ENCODE measurements at places on chromosomes 12 and 14.
A peak's percentile ranks its signal among the peaks of the same experiment; 100 is the strongest.

DNA sequence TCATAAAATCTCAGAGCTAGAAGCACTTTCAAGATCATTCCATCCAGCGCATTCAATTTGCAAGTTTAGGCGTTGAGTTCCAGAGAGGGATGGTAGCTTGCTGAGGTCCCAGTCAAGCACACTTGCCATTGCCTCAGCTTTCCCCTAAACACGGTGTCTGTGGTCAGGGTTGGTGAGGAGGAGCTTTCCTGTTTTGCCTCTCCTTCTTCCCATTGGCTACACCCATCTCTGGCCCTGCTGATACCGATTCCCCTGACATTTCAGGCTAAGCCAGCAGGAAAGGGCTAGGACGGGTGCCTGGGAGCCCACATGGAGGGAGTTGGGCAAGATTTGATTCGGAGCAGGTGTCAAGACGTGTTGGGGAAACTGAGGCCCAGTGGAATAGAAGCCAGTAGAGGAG, 9.1 kb downstream of the NFATC4 start:
- DNase-seq: no peak

DNA sequence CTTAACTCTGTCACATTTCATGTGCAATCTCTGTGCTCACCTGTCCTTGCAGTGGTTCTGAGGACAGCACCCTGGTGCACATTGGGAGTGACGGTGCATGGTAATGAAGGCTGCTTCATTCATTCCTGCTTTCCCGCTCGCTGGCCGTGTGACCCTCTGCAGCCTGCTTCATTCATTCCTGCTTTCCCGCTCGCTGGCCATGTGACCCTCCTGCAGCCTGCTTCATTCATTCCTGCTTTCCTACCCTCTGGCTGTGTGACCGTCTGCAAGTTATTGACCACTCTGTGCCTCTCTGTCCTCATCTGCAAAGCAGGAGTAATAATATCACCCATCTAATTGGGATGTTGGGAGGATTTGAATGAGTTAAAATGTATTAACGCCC, 189.1 kb upstream of the TMEM132C start:
- DNase-seq: no peak

DNA sequence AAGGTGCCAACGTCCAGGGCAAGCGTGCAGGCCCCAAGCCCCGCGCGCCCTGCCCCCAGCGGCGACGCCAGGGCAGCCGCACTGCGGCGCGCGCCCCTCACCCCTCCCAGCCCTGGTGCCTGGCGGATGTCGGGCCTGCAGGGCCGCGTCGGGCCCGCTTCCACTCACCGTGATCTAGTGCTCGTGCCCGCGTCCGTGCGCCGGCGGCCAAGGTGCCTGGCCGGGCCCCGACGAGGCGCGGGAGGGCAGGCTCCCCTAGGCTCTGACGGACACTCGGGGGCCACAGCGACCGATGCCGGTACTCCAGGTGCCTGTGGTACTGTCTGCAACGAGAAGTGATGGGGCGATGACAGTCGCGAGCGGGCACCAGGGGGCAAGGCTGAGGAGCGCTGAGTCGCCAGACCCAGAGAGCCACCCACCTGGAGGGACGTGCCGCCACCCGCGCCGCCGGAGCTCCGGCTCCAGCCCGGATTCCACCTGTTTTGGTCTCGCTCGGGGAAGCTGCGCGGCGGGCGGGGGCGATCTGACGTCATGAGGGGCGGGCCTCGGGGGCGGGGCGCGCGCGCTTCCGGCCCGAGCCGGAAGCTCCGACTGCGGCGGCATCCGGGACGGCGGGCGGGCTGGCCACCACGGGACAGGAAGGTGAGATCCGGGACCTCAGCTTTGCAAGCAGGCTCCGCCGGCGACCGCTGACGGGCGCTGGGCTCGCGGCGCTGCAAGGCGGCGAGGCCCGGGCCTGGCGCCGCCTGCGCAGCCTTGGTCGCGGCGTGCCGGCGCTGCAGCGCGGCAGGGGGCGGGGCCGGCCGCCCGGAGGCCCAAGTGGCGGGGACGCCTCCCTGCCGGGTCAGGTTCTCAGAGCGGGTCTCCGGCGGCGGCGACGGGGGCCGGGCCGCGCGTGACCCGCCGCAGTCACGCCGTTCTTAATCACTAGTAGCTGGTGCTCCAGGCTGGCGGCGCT, at the start of the genes LYSET and MOAP1:
Gene LYSET (plus strand): TSS at position 927 of the 958 bp plus-strand sequence. CDS start 89 bp downstream, outside the sequence.
Gene MOAP1 (minus strand): TSS at position 507 of the 958 bp plus-strand sequence. CDS start 655 bp downstream, outside the sequence.
- peak; percentile 90 for DNase-seq

GRCh38 chr14:46769292-46769691, 117.7 kb upstream of the RPL10L start:
- DNase-seq: peak; percentile 48

- DNase-seq: peak; percentile 56
These were observed 50.9 kb upstream of the BICDL1 start for GRCh38 chr12:119938049-119938667.

DNA sequence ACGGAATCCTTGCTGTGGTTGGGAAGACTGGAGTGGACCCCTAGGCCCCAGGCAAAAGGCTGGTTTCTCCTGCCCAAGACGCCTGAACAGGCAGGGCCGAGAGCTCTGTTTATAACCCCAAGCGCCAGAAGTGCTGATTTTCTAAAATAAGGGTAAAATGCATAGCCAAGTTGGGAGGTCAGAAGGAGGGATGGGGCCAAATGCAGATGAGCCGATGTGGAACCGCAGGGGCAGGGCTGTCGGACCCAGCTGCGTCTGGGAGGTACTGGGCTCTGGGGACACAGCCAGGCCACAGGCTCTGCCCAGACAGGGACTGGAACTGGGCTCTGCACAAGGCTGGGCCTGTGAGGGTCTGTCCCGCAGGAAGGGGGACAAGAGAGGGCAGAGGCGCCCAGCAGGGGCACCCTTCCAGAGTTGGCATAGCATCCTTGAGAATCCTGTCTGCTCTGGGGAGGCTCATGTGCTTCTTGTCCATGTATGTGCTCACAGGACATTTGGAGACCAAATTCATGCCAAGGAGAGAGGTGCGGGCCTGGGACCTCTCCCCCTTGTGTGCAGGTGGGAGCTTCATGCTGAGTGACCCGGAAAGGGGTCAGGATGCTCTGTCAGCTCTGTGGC, 49.1 kb downstream of the JAG2 start:
- DNase-seq: no peak

DNA sequence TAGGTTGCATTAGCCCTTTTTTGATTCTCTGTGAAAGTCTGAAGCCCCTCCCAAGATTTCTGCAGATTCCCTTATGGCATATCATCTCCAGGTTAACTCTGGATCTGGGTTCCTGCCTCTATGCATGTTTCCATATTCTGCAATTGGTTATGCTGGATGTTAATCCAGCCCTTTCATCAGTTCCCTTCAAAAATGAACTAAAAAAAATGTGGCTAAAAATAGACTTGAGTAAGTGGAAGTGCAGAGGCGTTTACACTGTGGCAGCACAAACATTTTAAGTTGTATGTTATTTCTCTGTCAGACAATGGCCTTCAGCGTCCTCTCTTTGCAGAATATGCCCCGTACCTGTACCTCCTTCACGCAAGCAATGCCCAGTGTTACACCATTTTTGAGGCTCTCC, 11.4 kb downstream of the MGST1 start:
- no peak for DNase-seq

DNA sequence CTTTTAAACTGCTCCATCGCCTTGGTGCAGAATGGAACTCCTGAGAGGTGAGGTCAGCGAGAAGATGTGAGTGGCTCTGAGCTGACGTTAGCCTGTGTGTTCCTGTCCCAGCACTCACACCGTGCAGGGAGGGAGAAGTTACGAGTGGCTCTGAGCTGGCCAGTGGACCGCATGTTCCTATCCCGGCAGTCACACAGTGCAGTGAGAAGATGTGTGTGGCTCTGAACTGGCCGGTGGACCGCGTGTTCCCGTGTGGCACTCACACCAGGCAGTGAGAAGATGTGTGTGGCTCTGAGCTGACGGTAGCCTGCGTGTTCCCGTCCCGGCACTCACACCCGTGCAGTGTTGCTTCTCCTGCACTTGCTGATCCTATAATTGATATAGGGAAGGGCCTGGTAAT, 59.9 kb downstream of the VCPKMT start:
- no peak for DNase-seq

DNA sequence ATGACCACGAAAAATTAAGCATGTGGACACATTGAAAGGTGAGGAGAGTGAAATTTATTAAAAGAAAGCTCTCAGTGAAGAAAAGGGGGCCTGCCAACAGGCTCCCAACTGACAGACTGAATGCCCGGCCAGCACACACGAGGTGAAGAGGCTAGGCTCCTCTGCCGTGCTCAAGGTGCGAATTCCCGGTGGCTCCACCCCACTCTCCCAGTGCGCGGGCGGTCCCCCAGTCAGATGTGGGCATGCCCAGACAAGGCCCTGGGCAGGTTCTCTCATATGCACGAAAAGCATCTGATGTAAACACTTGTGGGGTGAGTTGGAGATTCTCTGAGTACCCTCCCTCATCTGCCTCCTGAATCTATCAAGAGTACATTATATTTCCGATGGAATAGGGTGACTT, 48.5 kb upstream of the OSBPL8 start:
- DNase-seq: no peak

DNA sequence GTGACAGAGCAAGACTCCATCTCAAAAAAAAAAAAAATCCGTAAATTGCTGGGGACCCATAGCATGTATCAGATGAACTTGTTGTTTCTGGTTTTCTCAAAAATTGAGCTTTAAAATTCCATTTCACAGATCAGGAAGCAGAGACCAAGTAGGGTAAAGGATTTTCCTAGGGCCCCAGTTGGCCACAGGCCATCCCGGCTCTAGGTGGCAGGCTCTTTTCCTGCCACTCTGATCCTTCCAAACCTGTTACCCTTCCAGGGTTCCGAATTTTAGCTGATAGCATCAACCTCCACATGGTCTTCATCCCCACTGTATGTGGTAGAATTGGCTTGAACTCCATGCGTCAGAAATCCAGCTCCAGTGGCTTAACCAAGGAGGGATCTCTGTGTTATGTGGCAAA, 36.1 kb upstream of the BDKRB2 start:
- no peak for DNase-seq

DNA sequence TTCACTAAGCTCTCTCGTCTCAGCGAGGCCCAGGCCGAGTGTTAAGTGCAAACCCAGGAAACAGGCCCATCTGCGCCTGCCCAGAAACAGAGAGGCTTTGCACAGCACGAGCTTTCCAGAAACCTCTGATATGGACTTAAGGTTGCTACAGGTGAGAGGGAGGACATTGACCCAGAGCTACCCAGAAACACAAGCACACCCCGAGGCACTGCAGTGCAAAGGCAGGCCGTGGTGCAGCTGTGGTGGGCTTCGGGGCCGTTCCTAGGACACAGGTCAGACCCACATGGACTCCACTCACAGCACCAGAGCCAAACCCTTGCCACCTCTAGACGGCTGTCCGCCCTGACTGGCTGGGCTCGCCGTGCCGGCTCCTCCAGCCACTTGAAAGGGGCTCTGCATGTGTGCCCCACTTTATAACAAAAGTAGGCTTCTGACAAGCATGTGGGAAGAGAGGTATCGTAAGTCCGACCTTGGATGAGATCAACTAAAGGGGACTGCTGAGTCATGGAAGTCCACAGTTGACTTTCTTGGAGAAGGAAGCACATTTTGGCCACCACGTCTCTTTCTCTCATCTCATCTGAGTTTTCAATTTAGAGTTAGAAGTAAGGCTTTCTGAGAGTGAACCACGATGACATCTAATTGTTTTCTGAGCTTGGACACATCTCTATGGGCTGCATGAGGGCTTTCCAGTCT, 38.2 kb downstream of the CACNA2D4 start:
- no peak for DNase-seq

DNA sequence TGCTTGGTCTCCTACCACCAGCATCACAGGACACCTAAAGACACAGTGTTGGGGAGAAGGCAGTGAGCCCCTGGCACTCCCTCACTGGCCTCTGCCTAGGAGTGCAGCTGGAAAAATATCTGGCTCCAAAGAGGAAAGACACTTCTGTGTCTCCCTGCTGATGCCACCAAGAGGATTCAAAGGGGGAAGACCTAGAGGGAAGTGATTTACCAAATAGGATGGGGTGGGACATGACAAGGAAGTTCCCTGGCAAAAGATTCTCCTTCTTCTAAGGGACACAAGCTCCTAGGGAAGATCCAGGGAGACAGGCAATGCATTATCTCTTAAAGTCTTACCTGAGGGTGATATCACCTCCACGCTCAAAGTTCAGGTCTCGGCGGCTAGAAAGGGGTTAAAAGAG, 6.1 kb downstream of the NDRG2 start:
- no peak for DNase-seq

DNA sequence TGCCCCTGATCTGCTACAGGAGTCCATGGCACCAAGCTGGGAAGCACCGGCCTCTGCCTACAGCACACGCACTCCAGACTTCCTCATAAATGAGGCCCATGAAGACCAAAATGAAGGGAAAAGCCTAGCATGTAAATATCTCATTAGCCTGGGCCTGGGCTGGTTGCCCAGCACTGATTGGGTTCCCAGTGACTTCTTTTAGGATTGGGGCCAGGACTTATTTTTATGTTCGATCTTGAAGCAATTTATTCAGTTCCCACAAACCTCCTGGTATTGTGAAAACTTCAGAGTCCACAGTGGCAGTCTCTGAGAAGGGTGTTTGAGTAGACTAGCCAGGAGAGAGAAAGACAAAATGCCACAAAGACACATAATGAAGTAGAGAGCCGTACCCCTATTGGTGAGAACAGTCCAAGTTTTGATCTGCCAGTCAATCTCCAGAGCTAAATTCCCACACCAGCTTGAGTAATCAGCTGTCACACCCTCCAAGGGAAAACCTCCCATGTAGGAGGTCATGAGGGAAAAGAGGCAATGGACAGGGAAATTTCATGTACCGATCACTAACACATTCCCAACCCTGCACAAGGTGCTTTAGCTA, 78.2 kb downstream of the PHLDA1 start:
- DNase-seq: no peak

- DNase-seq: no peak
These were observed 70.1 kb upstream of the STRN3 start for GRCh38 chr14:31096255-31096654.

GRCh38 chr12:116709768-116710167, 28.1 kb downstream of the SPRING1 start:
- DNase-seq: no peak

DNA sequence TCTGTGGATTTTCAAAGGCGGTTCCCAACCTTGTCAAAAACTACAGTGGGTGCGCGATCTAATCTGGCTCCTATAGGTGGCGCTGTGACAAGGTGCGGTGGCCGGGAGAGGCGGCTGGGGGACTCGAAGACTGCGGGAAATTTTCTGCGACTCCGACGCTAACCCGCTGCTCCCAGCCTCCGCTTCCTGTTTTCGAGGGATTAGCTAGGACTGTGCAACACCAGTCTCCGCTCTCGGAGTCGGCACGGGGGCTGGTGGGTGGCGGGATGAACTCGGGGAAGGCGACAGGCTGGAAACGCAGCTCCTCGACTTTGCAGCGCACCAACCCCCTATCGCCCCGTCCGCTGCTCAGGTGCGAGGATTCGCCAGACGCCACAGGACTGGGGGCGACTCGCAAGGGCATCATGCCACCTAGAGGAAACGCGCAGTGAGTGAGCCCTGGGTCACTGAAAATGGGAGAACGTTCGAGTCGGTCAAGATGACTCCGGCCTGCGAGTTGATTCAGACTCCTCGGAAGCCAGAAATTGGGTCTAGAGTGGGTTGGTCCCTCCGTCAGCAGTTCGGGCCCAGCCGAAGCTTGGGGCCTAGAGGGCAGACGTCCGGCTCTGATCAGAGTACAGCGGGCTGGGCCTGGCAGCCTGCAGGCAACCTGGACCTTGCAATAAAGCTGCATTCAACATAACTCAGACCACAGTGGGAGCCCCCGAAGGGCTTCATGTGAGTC, 5.5 kb upstream of the PAX9 start:
- DNase-seq: peak; percentile 44

- no peak for DNase-seq
These were observed 477.7 kb upstream of the SYT1 start for GRCh38 chr12:78386871-78387270.
